ENCODE measurements at places on chromosomes 7 and 10.

DNA sequence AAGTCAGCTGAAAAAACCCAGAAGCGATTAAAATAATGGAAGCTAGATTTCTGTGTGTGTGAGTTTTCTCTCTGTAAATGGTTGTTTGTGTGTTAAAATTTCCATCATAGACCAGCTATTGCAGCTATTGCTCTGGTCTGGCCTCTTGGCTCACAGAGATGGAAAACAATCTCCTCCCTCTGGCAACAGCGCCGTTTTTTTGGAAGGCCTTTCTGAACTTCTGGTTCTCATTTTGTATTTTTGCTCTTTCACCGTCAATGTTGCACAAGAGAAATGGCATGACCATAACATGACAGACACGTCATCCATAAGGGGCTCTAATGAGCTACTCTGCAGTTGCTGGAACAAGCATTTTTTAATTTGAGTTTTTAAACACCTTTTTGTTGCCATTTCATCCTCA lies 91.0 kb downstream of the CUBN start:
- DNase-seq = no peak

DNA sequence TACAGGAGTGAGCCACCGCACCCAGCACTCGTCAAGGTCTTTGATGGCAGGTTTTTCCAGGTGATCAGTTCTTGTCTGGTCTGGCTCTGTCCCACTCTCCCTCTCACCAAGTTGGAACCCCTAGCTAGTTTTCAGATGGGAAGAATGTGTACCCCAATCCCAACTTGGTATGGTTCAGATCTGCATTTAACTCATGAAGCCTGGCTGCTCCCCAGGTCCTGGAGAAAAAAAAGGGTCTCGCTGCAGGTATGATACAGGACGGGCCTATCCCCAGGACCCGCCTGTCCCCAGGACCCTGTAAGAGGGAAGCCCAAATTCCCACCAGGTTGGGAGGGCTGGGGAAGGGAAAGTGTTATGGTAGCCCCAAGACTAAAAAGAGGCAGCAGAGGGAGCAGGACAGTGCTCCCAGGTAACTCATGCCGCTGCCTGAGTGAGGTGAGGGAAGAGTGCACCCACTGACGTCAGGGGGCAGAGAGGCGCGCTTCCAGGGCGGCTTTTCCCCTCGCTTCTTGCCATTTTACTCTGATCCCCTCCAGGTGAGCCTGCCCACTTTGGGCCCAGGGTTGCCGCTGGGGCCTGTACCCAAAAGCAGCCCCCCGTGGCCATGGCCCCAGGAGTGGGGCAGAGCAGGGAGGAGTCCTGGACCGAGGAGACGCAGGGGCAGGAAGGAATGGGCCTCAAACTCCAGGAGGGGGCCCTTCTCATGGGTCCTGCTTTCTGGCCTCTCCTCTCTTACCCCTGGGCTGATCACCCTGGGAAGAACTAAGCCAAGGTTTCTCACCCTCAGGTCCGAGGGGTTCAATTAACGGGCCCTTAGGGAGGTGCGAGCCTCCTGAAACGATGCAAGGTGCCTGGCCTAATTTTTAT lies 36.4 kb upstream of the SRRM3 start:
- DNase-seq = no peak

DNA sequence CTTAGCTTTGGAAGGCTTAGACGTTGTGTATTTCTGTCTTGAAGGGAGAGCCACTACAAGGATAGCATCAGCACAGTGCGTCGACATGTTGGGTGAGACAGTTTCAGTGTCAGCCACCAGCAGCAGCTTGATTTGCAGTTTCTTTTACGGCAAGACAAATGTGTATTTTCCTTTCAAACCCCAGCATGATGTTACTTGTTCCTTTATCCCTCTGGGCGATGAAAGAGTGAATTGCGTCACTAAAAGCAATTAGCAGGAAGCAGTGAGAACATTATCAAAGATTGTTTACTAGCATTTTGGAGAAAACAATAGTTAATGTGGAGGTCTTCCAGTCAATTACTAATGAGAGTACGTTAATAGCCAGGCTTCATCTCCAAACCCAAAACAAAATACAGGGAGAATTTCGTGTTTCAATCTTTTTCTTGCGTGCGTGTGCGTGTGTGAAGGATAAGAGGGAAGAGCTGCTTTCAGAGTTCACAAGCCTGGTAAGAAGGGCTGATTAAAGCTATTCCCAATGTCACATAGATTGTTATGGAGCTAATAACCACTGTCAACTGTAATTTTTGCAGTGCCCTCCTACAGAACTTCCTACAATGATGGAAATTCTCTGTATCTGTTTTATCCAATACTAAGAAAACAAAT lies 157.1 kb upstream of the AOAH start:
- DNase-seq = no peak

GRCh38 chr7:45700556-45700955 lies 126.4 kb downstream of the ADCY1 start:
- peak; percentile 2 for DNase-seq

DNA sequence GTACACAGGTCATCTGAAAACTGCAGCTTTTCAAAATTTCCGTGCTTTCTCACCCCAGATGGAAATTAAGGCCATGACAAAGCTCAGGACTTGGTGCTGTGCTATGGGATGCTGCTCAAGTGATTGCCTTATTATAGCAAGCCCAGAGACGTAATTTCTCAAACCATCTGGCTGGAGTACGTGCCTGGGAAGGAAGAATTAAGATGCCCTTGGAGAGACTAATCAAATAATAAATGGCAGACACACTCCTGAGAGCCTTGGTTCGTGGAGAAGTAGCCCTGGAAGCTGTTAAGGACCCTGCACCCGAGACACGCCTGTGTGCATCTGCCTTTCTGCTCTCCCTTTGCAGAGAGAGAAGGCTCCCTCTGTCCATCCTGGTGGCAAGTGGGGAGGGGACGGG lies 38.3 kb upstream of the PRLHR start:
- DNase-seq = no peak

GRCh38 chr7:105028004-105028403 lies 14.0 kb downstream of the KMT2E start:
- DNase-seq = no peak

DNA sequence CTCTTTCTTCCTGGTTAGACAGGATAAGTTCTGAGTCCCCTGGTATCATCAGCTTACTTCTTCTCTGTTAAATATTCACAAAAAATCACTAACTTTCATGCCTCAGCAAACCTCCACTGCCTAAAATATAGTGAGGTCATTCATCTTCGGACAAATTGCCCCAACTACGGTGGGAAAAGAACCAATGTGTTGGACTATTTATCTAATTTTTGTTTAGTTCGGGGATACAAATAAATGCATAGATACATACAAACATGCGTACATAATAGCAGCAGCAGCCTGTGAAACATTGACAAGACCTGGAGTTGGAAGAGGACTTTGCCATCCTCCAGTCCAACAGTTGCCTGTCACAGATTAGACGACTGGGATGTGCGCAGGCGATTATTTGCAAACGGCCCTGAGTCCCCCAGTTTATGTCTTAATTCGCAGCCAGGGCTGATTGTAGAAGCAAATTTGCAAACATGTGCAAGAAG lies 51.5 kb downstream of the EGFR start:
- no peak for DNase-seq

DNA sequence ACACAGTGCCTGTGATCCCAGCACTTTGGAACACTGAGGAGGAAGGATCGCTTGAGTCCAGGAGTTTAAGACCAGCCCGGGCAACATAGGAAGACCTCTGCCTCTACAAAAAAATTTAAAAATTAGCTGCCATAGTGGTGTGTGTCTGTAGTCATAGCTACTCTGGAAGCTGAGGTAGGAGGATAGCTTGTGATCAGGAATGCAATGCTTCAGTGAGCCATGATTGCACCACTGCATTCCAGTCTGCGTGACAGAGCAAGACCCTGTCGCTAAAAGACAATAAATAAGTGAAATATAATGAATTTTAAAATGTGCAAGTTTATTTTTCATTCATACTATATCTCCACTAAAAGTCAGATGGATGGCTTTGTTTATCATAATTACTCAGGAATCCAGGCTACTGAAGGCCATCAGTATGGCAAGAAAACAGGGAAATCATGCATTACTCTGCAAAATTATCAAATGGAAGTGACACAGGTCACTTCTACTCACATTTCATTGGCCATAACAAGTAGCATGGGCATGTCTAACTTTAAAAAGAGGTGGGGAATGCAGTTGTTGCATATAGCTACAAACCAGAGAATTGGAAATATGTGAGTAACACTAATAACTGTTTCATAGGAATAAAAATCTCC lies 32.9 kb upstream of the FAM3C start:
- no peak for DNase-seq

GRCh38 chr7:136953386-136953785 lies 84.9 kb downstream of the CHRM2 start:
- no peak for DNase-seq

DNA sequence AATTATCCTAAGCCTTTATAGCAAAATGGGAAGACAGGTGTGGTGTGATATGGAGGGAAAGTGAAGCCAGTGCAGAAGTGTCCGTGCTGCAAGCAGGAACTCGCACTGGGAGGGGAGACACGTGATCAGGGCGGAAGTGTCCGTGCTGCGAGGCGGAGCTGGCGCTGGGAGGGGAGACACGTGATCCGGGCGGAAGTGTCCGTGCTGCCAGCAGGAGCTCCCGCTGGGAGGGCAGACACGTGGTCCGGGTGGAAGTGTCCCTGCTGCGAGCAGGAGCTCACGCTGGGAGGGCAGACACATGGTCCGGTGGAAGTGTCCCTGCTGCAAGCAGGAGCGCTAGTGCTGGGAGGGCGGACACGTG lies 40.5 kb upstream of the PRKAR1B start:
- no peak for DNase-seq

DNA sequence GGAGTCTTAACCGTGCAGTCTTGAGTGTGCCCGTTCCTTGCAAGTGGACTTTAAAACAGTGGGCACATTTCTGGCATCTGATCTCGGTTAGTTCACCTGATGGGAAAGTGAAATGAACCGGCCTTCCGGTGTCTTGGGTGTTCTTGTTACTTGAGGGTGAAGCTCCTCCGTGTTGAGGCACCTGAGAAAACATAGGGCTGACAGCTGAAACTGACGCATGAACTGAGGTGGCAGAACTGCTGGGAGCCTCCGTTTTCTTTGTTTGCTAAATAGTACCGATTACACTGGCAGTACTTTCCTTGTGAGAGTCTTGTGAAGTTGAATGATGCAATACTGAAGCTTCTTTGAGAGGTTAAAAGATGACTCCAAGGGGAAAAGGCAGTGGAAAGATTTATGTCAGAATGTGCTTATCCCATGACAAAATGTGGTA lies 62.8 kb upstream of the SAMD8 start:
- DNase-seq = no peak

DNA sequence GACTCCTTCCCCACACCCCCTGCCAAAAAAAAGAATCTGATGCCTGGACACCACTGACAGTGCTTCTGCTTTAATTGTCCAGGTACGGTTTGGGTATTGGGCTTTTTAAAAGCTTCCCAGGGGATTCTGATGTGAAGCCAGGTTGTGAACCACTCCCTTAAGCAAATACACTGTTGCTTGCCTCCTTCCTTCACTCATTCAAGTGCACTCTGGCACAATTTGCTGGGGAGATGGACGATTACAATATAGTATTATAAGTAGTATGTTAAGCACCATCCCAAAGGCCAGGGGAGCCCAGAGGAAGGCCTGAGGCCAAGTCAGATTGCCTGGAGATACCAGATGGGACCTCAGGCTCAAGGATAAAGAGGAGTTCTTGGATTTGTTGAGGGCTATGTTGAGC lies 12.3 kb upstream of the ZNRF2 start:
- no peak for DNase-seq
